ENCODE measurements at places on chromosomes 1 and 21.

DNA sequence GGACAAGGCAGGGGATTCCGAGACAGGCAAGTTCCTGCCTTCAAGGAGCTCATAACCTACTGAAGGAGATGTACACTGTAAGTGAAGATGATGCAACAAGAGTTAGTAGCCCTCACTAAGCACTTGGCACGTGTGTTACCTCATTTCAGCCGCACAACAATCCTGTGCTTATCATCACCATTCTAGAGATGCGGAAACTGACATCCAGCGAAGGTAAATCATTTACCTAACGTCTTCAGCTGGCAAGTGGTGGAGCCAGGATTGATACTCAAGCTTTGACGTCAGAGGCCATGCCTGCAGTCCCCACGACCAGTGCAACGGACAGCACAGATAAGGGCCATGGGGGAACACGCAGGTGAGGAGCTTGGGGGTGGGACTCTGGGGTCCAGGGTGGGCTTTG, 2.9 kb upstream of the UBXN10 start:
- no peak for DNase-seq

- no peak for DNase-seq
These were observed 447 bp upstream of the PAQR6 start for GRCh38 chr1:156248323-156248683.

- DNase-seq = no peak
These were observed 12.4 kb upstream of the ZNF691 start for GRCh38 chr1:42833981-42834380.

GRCh38 chr1:34781844-34782391, 904 bp downstream of the GJB3 start:
- DNase-seq = peak; percentile 37

GRCh38 chr1:95067062-95067461, 5.7 kb downstream of the ALG14 start:
- DNase-seq = no peak
